ENCODE measurements at places on chromosomes 5 and 9. TPM values are rescaled to one million over a fixed set of nuclear protein-coding genes. Genes with fewer than 3 reads are reported as not detected.

- DNase-seq = peak; percentile 86
Measured at GRCh38 chr5:71887680-71888079, 168.6 kb downstream of the CARTPT start.

Gene C6
- total RNA-seq = not detected

Gene IGIP
- total RNA-seq = 5.9 TPM

- peak; percentile 52 for DNase-seq
Measured at GRCh38 chr9:1442105-1442504, 391.9 kb downstream of the DMRT2 start.

DNA sequence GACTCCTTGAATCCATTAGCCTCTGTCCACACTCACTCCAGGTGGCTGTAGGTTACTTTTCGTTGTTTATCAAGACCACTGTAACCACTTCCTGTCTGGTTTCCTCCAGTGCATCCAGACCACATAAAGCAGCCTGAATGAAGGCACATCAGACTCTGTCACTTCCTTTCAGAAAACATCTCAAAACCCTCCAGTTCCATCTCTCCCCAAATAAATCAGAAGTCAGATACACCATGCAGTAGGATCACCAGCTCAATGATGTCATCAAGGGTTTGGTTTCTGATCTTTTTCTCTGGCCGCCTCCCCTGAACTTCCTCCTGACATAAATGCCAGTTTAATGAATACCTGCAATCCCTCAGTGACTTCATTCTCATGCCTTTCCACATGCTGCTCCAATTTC, 161.2 kb downstream of the ZNF462 start:
- DNase-seq = peak; percentile 48

GRCh38 chr5:68919988-68920490, 173.8 kb upstream of the SLC30A5 start:
- DNase-seq = no peak

GRCh38 chr9:136728548-136729123, 14.1 kb downstream of the LCN10 start:
- no peak for DNase-seq

Gene GPR107
- 20.4 TPM for total RNA-seq

GRCh38 chr5:1698589-1699316, 100.9 kb downstream of the MRPL36 start:
- DNase-seq = no peak

GRCh38 chr5:157303667-157304327, 37.9 kb downstream of the CYFIP2 start:
- DNase-seq = no peak

GRCh38 chr5:22835686-22836085, 17.5 kb downstream of the CDH12 start:
- DNase-seq = peak; percentile 2

Gene GMCL2
- not detected for total RNA-seq

- DNase-seq = no peak
Measured at GRCh38 chr5:175484322-175484721, 6.0 kb downstream of the SFXN1 start.

DNA sequence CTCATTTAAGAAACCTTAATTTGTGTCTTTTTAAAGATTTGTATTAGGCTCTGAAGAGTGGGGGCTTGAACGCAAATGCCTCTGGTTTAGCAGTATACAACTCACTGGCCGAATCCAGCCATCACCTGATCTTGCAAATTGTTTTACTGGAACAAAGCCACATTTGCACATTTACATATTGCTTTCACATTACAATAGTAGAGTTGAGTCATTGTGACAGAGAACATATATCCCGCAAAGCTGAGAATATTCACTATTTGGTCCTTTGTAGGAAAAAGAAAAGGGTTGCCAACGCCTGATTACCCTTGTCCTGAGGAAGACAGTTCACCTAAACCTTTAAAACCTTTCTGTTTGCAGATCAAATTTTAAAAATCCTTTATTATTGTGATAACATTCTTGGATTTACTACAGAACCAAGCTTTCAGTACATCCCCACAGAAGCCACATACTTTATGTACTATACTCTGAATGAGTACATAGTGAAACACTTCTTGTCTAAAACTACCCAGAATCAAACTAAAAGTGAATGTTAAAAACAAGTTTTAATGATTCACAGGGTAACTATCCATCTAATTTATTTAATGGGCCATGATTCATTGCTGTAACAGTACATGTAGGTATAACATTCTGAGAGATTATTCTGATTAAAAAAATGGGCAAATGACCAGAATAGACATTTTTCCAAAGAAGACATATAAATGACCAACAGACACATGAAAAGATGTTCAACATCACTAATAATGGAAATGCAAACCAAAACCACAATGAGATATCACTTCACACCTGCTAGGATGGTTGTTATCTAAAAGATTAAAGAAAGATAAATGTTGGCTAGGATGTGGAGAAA, 161.0 kb downstream of the SLC25A46 start:
- peak; percentile 82 for DNase-seq

GRCh38 chr5:2901511-2901910, 150.0 kb upstream of the IRX2 start:
- no peak for DNase-seq

Gene KIF27
- 5.0 TPM for total RNA-seq

GRCh38 chr5:129384736-129385135, 75.4 kb upstream of the ADAMTS19 start:
- DNase-seq = peak; percentile 74

Gene DELE1
- 19.2 TPM for total RNA-seq

Gene GALT
- 11.3 TPM for total RNA-seq

DNA sequence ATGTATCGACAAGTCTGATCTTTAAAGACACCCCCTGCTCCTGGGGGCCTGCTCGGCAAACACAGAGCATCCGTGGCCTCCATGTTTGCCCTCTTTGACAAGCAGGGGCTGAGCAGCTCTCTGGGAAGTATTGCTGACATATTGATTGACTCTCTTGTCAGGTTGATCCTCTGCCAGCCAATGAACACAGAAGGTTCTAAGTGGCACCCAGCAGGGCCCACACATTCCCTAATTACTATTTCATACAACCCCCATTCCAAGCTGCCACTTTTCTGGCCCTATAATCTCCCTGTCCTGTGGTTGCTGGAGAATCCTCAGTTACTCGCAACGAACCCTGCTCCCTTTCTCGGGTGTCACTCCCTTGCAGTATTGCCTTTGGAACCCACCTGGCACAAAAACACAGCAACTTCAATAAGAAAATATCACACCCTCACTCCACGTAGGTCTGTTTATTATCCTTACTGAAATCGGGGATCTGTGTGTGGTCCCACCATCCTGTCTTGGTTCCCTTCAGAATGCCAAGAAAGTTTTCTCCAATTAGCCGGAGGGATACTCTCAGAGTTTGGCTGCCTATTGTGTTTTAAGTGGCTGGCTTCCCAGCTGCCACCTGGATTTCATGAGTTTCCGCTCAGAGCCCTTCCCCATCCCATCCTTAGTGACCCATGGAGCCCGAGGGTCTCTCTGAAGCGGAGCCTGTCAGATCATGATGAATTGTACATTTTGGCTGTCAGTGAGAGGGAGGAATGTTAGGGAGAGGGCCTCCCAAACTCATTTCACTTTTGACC, 249.0 kb upstream of the WWC1 start:
- DNase-seq = no peak

- DNase-seq = peak; percentile 5
Measured at GRCh38 chr9:118761016-118761790, 608.0 kb downstream of the BRINP1 start.
